CD4-positive, alpha-beta T cell (primary cell): ENCODE measurements at places on chromosomes 11 and 22.

DNA sequence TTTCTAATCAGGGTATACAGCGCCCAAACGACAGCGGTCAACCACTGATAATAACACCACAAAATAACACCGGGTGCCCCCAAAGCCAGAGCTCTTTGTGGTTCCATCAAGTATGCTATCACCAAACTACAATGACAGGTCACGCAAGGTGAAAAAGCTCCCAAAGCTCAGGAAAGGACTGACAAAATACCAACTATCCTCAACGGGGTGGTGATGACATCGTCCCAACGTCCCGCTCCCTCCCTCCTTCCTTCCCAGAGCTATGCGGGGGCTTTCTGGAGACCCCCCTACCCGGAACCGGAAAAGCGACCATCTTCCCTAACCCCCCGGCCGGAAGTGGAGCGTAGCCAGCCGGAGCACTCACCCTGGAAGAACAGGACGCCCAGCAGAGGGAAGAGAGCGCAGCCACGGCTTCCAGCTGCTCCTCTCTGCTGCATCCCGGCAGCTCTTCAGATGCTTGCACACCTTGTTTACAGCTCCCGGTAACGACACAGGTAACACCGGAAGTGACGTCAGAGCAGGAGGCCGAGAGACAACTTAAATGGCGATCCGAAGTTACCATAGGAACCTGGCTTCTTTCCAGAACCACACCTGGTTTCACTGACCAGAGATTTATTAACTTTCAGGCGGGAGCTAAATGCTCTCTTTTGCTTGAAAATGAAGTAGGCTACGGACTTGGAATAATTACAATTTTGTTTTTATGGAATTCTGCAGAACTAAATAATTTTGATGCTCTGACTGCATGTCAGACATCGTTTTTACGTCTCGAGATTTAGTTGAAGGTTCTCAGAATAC lies at the start of gene MPZL3:
Gene MPZL3 (minus strand): TSS at position 508 of the 795 bp plus-strand sequence. CDS start 71 bp downstream, at position 437.
- DNase-seq, result peak; percentile 95

- DNase-seq, result peak; percentile 77
These were observed 42.0 kb downstream of the FAM83F start for GRCh38 chr22:40036591-40037225.

DNA sequence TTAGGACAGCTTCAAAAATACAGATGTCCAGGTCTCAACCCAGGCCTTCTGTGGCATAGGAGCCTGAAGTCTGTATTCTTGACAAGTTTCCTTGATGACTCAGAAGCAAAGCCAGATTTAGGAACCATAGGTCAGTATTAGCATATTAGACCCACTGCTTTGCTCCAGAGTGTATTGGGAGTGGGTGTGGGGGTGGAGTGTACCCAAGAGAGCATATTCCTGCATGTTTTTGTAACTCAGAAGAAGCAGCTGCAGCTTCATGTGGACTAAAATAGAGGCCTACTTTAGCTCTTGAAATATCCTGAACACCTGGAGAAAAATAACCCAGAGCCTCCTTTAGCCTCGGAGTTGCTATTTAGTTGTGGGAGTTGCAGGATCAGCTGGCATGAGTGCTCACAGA lies 106.7 kb downstream of the CCDC81 start:
- no peak for DNase-seq

DNA sequence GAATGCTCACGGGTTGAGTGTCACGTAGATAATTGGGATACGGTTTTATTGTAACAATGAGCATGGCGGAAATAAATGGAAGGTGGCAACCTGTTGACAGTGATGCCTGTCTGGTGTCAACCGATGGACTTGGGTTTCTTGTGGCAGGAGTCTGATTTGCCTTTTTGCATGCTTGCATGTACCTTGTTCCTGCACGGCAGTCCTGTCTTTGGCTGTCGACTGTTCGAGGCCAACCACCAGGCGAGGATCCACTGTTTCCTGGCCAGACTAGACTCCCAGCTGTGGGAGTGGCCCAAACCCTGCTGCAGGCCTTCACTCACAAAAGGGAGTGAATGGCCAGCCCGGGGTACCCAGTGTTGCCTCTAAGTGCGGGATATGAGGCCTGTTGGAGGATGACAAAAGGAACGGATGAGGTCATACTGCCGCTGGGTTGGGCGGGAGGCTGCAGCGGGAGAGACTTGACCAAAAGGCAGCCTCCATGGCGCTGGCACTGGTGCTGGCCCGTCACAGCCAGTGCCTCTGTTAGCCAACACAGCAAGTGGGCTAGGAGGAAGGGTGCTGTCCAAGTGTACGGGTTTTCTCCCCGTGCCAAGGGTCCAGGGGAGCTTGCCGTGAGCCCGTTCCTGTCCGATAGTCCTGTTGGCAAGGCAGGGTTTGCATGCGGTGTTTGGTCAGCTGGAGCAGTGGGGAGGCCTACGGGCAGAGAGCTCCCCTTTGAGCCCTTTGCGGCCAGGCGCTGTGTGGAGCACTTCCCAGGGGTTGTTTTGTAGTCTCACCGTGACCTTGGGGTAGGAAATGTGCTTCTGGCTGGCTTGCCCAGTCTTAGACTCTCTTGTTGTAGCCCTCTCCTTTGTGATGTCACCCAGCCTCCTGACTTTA lies 974 bp downstream of the DGCR8 start:
- DNase-seq, result no peak

DNA sequence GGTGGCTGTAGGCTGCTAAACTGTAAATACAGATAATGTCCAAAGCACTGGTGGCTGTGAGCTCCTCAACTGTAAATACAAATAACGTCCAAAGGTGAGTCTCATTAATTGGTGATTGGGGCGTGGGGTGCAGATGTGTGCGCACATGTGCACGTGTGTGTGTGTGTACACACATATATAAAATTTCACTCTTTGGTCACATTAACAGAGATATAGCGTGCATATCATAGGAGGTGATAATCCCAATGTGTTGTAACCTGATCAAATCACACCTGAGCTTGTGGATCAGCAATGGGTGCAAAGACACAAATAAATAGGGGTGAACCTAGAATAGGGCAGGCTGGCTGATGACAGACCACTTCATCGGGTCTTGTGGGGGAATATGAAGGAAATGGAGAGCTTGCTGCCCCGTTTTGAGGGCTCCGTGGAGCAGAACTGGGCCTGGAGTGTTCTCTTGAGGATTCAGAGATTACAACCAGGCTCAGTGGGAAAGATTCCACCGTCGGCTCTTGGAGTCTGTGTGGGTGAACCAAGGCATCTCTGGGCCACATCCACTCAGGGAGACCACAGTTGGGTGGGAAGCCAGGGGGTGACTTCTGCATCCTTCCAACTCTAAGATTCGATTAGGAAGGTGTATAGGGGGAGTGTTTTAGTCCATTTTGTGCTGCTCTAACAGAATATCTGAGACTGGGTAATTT lies 24.9 kb upstream of the OSBPL5 start:
- DNase-seq, result no peak

DNA sequence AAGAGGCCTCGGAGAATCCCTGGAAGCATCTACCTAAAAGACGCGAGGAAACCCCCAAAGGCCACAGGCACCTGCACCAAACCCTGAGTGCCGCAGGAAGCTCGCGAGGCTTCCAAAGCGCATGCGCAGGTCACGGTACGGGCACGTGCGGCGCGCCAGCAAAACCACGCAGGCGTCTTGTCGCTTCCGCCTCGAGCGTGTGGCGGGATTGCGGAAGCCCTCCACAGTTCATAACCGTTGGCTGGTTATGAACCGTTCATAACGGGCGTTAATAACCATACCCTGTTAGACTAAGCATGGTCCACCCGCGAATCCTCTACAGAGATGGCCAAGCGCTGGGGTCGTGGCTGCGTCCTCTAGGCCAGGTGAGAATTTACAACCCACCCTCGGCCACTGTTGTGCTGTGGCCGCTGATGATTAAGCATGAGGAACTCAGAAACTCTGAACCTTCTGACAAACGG lies 46.4 kb downstream of the MORC2 start:
- DNase-seq, result peak; percentile 65

DNA sequence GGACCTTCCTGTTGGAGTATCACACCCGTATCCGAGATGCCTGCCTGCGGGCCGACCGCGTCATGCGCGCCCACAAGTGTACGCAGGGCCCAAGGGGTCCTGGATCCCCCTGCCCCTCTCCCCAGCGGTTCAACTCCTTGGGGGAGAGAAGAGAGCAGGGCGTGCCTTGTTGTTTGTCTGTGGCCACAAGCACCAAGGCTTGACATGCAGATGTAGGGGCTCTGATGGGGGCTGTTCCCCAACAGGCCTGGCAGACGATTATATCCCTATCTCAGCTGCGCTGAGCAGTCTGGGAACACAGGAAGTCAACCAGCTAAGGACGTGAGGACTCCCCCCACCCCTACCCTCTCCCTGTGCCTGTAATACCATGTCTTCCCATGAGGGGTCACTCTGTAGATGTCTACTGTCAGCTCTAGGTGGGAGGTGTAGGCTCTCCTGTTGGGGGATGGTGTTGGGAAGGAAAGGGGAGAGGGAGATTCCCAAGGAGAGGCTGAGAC lies 6.8 kb downstream of the CFL1 start:
- DNase-seq, result no peak

DNA sequence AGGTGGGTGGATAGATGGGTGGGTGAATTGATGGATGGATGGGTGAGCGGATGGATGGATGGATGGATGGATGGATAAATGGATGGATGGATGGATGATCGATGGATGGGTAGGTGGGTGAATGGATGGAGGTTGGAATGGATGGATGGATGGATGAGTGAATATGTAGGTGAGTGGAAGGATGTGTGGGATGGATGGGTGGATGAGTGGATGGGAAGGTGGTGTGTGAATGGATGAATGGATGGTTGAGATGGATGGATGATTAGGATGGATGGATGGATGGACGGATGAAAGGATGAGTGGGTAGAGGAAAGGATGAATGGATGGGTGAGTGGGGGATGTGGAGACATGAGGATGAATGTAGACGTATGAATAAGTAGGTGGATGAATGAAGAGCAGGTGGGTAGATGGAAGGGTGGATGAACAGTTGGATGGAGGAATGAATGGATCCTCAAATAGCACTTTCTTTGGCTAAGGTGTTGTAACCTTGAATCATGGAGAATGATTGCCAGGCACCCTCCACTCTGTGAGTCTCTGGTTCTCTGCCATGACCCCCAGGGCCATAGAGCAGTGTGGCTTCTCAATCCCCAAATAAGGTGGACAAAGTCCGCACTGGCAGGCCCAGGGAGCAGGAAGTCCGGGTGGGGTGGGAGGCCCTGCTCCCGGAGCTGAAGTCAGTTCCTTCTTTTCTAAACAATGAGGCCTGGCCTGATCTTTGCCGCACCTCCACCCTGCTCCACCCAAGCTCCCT lies 36.9 kb downstream of the IGF2 start:
- DNase-seq, result no peak

GRCh38 chr11:120738516-120739046 lies 227.0 kb downstream of the GRIK4 start:
- DNase-seq, result no peak

- DNase-seq, result peak; percentile 49
These were observed 16.2 kb downstream of the CD6 start for GRCh38 chr11:60987577-60988277.

GRCh38 chr11:134202661-134203060 lies 21.1 kb downstream of the NCAPD3 start:
- DNase-seq, result no peak

GRCh38 chr11:95057959-95058358 lies 8.7 kb downstream of the KDM4F start:
- DNase-seq, result no peak

- DNase-seq, result no peak
These were observed 19.6 kb downstream of the TUB start for GRCh38 chr11:8100605-8101004.

DNA sequence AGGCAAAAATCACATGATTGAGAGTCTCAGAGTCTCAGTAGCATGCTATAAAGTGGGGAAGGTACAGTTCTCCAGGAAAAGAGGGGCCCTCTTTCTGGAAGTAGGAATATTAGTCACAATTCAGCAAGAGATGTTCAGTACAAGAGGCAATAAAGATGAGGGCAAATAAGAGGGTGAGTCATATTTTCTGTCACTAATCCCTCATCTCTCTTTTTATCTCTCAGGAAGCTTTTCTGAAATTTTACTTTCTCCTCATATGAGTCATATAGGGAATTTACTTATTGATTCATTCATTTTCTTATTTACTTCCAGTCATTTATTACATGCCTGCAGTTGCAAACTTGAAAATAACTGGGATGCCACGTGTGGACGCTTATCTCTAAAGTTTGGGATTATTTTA lies 3.4 kb upstream of the NXPE1 start:
- DNase-seq, result no peak

DNA sequence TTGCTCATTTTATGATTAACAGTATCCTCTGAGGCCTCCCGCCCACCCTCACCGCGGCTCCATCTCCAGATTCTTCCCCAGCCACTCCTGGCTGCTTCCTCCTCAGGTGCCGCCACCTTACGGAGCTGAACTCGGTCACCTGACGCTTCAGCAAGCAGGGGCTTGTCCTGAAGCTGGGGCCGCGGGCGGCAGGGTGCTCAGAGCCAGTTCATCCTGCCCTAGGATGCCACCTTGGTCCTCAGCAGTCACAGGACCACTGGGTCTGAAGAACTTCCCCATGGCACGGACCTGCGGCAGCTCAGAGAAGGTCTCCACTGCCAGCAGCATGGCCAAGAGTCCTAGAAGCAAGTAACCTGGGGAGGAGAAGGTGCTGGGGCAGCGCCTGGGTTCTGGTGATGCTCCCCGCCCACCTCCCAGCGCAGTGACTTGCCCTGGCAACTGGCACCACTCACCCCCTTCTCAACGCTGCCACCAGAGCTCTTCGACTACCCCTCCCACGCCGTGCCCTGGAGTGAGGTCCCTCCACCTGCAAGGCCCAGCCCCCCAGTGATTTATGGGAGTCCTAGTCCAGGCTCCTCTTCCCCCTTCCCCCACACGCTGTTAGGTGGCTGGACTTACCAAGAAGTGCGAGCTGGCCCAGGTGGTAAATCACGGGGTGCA lies 2.6 kb downstream of the KCNK7 start:
- DNase-seq, result no peak

- DNase-seq, result no peak
These were observed 6.4 kb upstream of the CCKBR start for GRCh38 chr11:6253197-6253596.

DNA sequence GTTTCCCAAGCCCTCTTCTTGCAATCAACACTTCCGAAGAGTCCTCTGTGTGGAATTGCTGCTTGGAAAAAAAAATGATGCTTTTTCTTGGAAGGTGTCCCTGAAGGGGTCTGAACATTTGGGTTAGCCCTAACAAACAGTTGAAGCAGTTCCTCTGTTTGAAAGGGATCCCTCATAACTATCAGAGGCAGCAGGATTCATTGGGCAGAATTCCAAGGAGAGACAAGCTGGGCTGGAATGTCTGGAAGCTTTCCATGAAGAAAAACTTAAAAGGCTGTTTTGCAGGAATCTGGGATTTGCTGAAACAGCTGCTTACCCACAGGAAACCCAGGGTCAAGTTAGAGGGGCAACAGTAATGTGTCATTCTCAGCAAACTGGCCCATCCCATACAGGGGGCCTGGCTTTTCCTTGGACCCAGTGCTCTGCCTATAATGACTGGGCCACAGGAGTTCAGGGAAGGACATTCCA lies 3.1 kb downstream of the CSNK2A3 start:
- DNase-seq, result no peak
